ENCODE measurements at places on chromosomes 6 and 20.
A peak's percentile ranks its signal among the peaks of the same experiment; 100 is the strongest.

DNA sequence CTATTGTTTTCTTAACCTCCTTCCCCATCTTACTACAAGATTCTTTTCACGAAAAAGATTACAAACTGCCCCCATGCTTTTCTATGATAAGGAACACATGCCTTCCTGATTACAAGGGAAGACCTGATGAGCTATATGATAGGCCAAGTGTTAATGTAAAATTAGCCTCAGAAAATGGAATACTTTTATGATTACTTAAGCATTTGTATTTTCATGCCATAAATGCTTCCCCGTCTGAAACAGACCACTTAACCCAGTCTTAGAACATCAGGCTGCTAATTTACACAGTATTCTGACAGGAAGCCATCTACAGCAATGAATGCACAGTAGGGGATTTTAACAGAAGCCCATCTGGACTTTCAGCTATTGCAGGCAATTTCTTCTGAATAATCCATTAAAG lies 274.9 kb downstream of the HAO1 start:
- DNase-seq: no peak

DNA sequence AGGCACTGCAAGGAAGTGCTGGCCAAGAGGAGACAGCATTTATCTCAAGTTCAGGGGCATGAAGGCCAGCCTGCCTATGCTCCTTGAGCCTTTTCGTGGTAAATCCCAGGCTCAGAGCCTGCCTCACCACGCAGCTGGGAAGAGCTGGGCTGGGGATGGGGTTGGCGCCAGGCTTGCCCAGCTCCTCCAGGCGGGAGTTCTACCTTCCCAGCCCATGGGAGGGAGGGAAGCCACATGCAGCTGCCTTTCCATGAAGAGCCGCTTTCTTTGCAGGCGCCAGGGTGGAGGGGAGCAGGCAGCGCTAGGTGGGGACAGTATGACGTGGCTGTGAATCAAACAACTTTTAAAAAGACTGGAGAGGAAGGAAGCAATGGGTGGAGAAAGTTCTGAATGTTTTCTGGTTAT lies 19.5 kb upstream of the SIRT5 start:
- no peak for DNase-seq

DNA sequence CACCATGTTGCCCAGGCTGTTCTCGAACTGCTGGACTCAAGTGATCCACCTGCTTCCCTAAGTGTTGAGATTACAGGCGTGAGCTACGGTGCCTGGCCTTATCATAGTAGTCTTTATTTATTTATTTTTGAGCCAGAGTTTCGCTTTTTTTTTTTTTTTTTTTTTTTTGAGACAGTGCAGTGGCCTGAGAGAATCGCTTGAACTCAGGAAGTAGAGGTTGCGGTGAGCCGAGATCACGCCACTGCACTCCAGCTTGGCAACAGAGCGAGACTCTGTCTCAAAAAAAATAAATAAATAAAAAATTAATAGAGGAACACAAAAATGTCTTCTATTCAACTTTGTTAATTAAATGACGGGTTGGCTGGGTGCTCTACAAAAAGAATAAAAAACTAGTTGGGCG lies 12.9 kb downstream of the MAPRE1 start:
- DNase-seq: no peak

GRCh38 chr20:21270806-21271205 lies 32.3 kb upstream of the XRN2 start:
- DNase-seq: no peak

DNA sequence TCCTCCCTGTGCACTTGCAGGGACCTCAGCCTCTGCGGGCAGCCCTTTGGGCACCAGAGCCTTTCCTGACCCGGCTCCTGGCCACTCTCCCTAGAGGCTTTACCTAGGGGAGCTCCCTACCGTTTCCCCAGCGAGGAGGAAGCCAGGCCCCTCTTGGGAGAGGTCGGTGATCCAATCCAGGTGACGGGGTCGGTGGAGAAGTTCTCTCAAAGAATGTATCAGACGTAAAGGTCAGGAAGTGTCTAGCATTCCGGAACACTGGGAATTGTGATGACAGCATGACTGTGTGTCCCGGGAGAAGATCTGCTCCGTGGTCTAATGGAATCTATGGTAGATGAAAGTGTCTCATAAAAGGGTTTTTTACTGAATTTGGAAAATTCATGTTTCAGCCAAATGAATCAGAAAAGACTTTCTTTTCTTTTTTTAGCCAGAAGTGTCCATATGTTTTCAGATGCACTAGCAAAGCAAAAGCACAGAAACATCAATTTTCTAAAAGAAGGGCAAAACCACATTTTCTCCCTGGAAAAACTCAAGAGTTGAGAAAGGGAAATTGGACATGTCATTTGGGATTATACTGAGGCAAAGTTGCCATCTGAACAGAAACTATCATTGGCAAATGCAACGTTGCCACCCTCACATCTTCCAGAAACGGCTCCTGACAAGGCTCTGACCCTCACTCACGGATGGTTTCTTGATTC lies 289.4 kb downstream of the THBS2 start:
- DNase-seq: no peak

DNA sequence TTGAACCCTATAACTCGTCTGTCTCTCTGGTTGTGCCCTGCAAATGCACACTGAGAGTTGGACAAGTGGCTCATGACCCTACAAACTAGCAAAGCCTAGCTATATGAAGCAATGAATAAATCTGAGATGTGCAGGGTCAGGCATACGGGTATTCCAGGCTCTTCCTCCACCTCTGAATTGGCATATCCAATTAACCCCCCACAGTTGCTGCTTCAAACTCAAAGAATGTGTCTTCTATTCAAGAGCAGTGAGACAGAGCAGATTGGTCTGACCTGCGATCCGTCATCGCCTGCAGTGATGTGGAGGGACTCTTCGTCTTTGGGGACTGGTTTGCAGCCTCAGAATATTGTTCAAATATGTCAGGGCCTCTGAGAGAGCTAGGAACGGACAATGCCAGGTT lies 59.8 kb downstream of the LAMP5 start:
- no peak for DNase-seq

DNA sequence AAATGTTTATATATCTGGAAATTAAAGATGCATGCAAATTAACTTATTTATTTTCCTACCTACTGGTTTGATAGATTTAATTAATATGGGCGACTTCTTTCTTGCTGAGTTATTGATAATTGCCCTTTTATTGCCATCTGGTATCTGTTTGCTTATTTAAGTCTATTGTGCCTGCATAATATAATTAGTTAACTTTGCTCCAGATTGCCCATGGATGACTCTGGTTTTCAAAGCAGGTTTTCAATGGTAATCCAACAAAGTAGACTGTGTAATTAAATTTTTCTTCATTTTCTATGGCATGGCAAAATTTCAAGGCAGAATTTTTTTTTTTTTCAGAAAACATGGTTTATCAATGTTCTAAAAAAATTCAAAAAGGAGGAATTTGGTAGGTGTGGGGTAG lies 1092.0 kb downstream of the GRIK2 start:
- no peak for DNase-seq

- DNase-seq: no peak
Observed at GRCh38 chr20:54255157-54255556, 47.3 kb downstream of the PFDN4 start.

GRCh38 chr20:9789131-9789530 lies 49.7 kb downstream of the PAK5 start:
- no peak for DNase-seq

DNA sequence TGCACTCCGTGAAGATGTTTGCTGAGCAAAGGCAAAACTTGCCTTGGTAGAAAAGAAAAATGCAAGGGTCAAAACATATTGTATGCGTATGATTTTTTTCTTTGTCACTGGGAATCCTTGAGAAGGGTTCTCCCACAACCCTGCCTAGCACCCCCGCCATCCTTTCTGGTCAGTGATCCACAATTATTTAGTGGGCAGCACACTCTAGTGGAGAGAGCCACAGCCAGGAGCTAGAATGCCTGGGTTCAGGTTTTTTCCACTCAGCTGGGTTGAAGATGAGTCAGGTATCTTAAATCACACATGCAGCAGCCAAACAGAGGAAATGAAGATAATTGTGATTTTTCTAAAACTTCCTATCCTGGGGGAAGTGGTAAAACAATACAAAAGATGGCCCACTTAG lies 243.1 kb downstream of the PKHD1 start:
- DNase-seq: no peak

GRCh38 chr6:13507306-13507860 lies 20.0 kb upstream of the GFOD1 start:
- no peak for DNase-seq

- DNase-seq: peak; percentile 87
Observed at GRCh38 chr6:158819213-158819976, at the start of gene EZR. Gene EZR (minus strand): TSS chr6:158819368. CDS start chr6:158818093, 1,275 bp downstream.

DNA sequence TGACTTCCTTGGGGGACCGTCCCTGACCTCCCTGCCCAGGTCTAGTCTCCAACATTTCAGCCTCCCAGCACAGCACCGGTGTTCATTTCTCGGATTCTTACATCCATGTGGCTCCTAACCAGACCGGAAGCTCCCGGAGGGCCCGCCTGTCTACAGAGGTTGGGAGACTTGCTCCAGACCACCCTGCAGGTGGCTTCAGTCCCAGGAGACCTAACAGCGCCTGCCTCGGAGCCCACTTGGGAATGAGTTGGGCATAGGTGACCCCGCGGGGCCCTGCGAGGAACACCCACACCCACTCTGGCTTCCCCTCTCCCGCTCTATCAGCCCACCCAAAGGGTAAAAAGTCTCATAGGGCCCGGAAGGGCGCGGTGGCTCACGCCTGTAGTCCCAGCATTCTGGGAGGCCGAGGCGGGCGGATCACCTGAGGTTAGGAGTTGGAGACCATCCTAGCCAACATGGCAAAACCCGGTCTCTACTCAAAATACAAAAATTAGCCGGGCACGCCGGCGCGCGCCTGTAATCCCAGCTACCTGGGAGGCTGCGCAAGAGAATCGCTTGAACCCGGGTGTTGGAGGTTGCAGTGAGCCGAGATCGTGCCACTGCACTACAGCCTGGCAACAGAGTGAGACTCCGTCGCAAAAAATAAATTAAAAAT lies 5.4 kb downstream of the DPPA5 start:
- no peak for DNase-seq

DNA sequence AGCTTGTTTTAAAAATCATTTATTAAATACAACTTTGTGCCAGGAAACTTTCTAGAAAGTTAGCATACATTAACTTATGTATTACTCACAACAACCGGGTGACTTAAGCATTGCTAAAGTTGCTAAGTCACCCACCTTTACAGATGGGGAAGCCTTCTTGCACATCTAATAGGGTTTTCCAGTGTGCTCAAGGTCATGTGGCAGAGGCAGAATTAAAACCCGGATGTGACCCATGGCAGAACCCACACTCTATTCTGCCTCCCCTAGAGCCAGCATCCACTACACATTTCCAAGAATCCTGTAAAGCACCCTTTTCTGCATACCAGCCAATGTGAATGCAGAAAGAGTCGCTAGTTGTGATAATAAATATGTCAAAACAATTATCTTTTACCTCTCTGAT lies 13.4 kb downstream of the LINC00237 start:
- DNase-seq: no peak

DNA sequence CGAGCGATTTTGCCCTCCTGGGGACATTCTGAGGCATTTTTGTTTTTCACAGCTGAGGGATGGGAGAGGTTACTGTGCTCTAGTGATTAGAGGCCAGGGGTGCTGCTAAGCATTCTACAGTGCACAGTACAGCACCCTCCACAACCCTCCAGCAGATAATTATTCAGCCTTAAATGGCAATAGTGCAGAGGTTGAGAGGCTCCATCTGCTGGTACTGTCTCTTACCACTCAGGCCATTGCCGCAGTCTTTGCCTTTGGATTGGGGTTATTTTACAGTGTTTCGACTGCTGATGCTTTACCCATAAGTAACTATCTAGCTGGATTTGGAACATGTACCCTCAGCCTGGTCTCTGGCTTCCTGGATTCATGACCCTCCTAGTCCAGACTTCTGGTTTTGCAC lies 705.3 kb downstream of the KIF16B start:
- DNase-seq: no peak

GRCh38 chr6:161068321-161068741 lies 76.8 kb downstream of the MAP3K4 start:
- DNase-seq: no peak

DNA sequence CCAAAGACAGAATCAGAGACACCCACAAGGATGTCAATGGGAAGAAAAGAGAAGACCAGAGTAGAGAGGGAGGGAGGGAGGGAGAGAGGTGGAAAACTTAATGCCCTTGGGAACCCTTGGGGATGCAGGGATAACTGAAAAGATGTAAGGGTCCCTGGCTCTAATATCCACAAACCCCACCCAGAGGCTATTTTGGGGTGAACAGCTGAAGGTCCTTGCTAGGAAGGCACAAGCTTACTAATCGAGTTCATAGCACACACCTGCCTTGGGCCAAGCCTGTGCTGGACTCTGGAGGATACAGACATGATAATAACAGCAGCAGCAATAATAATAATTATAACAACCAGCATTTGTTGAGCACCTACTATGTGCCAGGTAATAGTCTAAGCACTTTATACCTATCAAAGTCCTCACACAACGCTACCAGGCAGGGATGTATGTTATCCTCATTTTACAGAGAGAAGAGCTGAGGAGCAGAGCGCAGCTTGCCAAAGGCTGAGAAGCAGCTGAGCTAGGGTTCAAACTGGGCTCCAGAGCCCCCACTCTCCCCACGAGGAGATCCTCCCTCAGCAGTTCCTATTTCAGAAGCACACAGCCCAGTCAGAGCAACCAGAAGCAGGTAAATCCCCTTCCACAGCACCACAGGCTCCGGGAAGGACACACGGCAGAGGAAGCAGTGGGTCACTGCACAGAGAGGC lies 174.2 kb downstream of the ANKRD60 start:
- no peak for DNase-seq

- no peak for DNase-seq
Observed at GRCh38 chr20:59958626-59959025, 403 bp downstream of the CDH26 start.

GRCh38 chr6:40695114-40695513 lies 108.0 kb upstream of the LRFN2 start:
- no peak for DNase-seq

GRCh38 chr6:14380901-14381828 lies 263.6 kb downstream of the CD83 start:
- no peak for DNase-seq

- DNase-seq: no peak
Observed at GRCh38 chr6:18412068-18412467, 24.9 kb downstream of the RNF144B start.

GRCh38 chr6:16832721-16833120 lies 71.5 kb upstream of the ATXN1 start:
- no peak for DNase-seq

DNA sequence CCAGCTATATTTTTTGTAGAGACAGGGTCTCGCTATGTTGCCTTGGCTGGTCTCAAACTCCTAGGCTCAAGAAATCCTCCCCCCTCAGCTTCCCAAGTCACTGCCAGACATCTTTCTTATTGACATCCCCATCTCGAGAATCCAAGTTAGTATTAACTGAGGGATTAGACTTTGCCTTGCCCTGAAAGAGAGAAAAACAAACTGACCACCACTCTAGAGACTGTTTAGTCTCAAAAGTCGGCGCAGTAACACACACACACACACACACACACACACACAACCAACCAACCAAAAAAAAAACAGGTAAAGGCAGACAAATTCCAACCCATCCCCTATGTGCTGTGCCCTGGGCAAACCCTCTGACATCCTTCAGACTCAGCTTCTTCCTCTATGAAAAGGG lies 27.2 kb upstream of the PNPLA1 start:
- no peak for DNase-seq

GRCh38 chr6:33029328-33030184 lies 20.2 kb upstream of the HLA-DOA start:
- no peak for DNase-seq
